ENCODE measurements at places on chromosomes 3 and 15. TPM values are rescaled to one million over a fixed set of nuclear protein-coding genes. Genes with fewer than 3 reads are reported as not detected.

The TRIM42 gene
- not detected for total RNA-seq

The P3H2 gene
- total RNA-seq: 1.3 TPM

The SOX2 gene
- total RNA-seq: 0.27 TPM

The SMAD6 gene
- 16.2 TPM for total RNA-seq

The ACVR2B gene
- total RNA-seq: 4.8 TPM

The PROS1 gene
- total RNA-seq: 23.1 TPM

The MCTP2 gene
- 1.2 TPM for total RNA-seq

DNA sequence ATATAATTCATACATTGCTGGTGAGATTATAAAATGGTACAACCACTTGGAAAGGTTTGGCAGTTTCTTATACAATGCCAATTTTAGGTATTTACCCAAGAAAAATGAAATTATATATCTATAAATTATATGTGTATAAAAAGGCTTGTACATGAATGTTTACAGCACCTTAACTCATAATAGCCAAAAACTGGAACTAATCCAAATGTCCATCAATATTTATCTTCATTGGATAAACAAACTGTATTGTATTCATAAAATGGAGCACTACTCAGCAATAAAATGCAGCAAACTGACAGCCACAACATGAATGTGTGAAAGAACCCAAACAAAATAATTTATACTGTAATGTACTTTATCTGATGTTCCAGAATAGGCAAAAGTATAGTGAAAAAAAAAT is 33.6 kb upstream of the EIF5A2 start:
- DNase-seq: no peak

- DNase-seq: no peak
These were observed 2.3 kb downstream of the CCK start for GRCh38 chr3:42263354-42264346.

GRCh38 chr3:156443079-156443478 is 111.8 kb downstream of the SSR3 start:
- no peak for DNase-seq

DNA sequence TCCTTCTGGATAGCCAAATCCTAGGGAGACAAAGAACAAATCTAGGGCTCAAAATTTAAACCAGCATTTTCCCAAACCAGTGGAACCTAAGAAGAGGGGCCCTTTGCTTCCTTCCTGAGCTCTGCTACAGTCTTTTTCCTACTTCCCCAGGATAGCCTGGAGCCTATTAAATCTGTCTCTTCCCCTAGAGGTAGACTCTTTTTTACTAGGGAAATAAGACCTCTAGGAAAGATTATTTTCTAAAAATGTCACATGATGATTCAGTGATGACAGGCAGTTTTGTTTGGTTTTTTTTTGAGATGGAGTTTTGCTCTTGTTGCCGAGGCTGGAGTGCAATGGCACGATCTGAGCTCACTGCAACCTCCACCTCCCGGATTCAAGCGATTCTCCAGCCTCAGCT is 18.5 kb downstream of the RMDN3 start:
- no peak for DNase-seq

- peak; percentile 40 for DNase-seq
These were observed 403.2 kb downstream of the GRM7 start for GRCh38 chr3:7264196-7264526.

Measured in Right ventricle myocardium inferior (tissue), 1 donor.